ENCODE measurements at places on chromosomes 13 and 19.

DNA sequence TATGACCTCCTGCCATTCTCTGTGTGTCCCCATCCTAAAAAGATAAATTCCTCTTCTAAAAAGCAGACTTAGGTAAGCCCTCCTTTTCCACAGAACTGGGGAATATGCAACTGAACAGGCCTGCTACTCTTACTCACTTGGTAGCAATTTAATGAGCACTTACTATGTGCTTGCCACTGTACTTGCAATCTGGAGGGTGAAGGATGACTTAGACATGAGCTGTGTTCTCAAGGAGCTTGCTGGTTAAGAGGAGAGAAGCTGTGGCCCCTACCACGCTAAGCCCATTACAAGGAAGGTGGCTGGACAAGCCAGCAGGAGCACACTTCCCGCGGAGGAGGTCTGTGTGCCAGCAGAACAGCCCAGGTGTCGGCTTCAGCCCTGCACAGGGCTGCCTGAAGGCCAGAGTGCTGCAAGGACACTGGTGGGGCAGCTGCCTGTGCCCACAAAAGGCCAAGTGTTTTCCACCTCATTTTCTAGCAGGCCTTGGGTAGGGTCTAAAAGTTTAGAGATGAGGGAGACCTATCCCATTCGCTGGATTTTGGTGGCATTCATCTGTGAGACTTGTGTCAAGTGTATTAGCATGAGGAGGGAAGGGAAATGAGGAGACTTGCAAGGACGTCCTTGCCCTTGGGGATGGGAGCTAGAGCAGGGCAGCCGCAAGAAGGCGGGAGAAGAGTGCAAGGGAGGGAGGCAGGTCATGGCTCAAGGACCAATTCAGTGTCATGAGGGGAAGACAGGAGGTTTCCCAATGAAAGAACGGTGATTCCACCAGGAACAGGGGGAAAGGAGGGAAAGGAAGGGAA is 52.0 kb downstream of the COL4A1 start:
- no peak for DNase-seq

GRCh38 chr13:33348366-33348765 is 62.8 kb upstream of the STARD13 start:
- no peak for DNase-seq

- DNase-seq = no peak
Measured at GRCh38 chr19:58033741-58034476, at the start of gene ZSCAN1. Gene ZSCAN1, plus strand, starts transcription at chr19:58034025. Its CDS starts 3,812 bp downstream, at chr19:58037837.

GRCh38 chr19:53947624-53948023 is 15.1 kb upstream of the CACNG8 start:
- no peak for DNase-seq

- DNase-seq = no peak
Measured at GRCh38 chr13:40444241-40444640, 222.2 kb downstream of the FOXO1 start.

DNA sequence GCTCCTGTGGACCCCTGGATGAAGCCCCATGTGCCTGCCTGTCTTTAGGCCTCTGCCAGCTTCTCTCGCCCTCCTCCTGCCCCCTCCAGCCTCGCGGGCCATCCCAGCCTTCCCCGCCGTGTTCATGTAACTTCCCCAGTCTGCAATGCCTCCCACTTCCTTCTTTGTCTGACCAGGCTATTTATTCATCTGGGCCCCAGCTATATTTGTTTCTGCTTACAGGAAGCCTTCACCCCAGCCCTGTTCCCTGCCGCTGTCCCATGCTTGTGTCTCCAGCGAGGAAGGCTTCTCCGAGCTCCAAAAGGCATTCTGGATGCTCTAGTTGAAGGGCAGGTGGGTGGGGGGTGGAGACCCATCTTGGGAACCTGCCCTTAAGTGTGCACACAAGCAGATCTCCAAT is 7.9 kb upstream of the C3 start:
- no peak for DNase-seq

DNA sequence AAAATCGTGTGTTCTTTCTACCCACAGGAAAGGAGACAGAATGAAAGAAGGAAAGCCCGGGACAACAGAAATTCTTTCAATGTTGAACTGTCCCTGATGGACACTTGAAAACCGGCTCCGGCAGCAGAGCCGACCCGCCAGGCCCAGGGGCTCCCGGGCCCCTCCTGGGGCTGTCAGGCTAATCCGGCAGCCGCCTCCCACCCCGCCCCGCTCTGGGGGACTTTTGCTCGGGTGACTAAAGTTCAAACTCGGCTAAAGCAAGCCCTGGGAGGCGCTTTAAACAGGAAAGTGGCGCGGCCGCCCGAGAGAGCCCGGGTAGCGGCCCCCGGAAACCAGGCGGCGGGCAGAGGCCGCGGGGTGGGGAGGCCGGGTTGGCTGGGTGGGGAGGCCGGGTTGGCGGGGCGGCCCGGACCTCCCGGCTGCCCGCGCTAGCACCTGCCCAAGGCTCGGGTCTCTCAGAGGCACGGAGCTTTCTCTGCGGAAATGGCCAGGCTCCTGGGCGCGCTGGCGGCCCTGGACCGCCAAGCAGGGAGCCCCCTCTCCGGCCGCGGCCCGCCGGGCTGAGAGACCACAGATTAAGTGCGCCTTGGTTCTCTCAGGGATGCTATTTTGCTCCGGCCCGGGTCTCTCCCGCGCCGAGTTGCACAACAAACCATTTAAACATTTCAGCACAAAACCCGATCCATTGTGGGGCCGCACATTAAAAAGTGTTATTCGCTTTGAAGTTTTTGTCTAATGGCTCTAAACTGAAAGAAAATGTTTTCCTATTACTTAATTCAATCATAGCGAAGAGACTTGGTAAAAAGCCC is 2.6 kb upstream of the GSX1 start:
- no peak for DNase-seq

GRCh38 chr13:79560954-79561353 is 80.0 kb downstream of the NDFIP2 start:
- no peak for DNase-seq

DNA sequence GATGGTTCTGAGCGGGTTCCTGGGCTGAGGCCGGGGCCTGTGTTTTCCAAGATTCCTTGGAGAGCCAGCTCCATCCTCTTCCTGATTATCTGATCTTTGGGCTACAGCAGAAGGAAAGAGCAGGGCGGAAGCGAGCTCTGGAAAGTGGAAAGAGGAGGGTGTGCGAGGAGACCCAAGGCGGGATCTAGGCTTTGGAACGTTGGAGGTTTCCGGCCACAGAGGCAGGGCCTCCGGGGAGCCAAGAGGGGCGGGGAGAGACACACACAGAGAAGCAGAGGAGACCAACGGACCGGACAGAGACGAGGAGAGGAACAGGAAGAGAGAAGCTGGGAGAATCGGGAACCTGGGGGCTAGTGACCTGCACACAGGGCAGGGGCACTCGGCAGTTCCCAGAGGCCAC is at the start of gene CLEC11A:
CLEC11A (plus strand) TSS at position 296 of the 400 bp plus-strand sequence. CDS start 162 bp downstream, outside the sequence.
- peak; percentile 62 for DNase-seq

- DNase-seq = no peak
Measured at GRCh38 chr13:111413407-111414187, 93.2 kb downstream of the TEX29 start.

GRCh38 chr19:39297931-39298634 is 1.9 kb downstream of the IFNL1 start:
- DNase-seq = no peak

DNA sequence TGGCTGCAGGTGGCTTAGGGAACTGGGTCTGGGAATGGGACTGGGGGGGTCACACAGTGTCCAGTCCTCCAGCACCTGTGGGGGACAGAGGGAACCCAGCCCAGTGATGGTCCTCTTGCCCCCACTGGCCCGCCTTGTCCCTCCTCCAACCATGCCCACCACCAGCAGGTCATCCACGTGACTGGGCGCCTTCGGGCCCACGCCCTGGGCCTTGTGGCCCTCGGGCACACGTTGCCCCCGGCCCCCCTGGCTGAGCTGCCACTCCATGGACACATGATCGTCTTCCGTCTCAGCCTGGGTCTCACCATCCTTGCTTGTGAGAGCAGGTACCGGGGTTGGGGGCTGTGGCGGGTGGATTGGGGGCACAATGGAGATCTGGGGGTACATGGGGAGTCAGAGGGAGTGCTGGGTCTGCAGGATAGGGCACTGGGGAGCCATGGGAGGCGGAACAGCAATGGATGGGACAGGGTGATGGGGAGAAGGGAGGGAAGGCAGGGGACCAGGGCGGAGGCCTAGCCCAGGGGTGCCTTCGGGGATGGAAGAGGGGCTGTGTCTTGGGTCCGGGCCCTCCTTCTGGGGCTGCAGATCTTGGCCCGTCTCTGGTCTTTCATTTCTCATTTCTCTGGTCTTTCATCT is 9.1 kb downstream of the TMEM160 start:
- DNase-seq = no peak

DNA sequence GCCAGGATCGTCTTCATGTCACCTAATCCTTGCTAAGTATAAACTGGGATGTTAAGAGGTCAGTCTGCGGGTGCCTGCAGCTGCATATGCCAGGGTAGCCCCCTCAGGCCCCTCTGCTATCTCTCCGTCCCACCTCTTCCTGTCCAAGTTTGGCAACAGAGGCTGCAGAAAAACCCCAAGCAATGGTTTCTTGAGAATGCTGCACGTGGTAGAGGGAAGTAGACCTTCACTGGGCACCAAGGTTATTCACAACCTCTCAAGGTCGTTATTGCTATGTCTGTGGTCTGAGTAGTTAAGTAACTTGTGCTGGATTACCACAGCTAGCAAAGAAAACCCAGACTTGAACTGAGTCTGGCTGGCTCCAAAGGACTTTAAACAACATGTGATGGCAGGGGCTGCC is 77.9 kb upstream of the XPO4 start:
- no peak for DNase-seq

- DNase-seq = no peak
Measured at GRCh38 chr19:47438793-47439220, 19.5 kb upstream of the MEIS3 start.

GRCh38 chr19:42122691-42123607 is 9.3 kb downstream of the POU2F2 start:
- no peak for DNase-seq

- DNase-seq = no peak
Measured at GRCh38 chr19:53908106-53908934, 758 bp upstream of the CACNG7 start.

- DNase-seq = no peak
Measured at GRCh38 chr13:82627183-82627582, 1255.1 kb downstream of the SLITRK1 start.

DNA sequence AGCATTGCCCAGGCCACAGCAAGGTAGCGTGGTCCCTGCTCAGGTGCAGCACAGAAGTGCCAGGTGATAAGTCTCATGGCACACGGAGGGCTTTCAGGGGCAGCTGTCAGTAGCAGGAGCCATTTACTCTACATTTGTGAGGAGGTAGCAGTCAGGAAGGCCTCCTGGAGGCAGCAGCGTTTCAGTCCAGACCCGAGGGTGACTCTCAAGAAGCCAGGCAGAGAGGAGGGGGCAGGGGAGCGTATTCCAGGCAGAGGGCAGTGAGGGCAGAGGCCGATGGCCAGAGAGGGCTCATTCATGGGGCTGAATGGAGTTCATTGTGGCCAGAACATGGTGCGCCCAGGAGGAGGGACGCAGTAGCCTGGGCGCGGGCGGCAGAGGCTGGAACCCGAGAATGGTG is 8.9 kb downstream of the PIAS4 start:
- DNase-seq = no peak

- no peak for DNase-seq
Measured at GRCh38 chr13:110134801-110135200, 172.2 kb downstream of the COL4A1 start.

DNA sequence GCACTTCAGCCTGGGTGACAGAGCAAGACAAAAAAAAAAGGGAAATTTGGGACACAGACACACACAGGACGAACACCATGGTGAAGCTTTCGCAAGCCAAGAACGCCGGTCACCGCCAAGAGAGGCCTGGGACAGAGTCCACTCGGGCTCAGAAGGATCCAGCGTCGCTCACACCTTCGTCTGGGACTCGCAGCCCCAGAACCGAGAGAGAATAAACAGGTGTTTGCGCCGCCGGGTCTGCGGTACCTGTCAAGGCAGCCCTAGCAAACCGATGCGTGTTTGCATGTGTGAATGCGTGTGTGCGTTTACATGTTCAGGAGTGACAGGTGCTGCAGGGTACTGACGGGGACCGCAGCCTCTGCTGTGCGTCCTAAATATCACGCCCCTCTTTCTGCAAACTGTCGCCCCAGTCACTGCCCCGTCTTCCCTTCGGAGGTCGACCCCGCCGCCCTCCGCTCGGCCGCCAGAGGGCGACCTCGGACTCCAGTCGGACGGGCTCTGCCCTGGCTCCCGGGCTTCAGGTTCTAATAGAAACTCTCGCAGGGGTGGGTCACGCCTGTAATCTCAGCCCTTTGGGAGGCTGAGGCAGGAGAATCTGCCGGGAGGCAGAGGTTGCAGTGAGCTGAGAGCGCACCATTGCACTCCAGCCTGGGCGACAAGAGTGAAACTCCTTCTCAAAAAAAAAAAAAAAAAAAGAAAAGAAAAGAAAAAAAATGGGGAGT is 11.8 kb upstream of the CSNK1G2 start:
- DNase-seq = no peak

- DNase-seq = no peak
Measured at GRCh38 chr19:53664760-53665159, 33.0 kb downstream of the DPRX start.

GRCh38 chr13:99316657-99317256 is 9.6 kb upstream of the GPR183 start:
- DNase-seq = no peak

DNA sequence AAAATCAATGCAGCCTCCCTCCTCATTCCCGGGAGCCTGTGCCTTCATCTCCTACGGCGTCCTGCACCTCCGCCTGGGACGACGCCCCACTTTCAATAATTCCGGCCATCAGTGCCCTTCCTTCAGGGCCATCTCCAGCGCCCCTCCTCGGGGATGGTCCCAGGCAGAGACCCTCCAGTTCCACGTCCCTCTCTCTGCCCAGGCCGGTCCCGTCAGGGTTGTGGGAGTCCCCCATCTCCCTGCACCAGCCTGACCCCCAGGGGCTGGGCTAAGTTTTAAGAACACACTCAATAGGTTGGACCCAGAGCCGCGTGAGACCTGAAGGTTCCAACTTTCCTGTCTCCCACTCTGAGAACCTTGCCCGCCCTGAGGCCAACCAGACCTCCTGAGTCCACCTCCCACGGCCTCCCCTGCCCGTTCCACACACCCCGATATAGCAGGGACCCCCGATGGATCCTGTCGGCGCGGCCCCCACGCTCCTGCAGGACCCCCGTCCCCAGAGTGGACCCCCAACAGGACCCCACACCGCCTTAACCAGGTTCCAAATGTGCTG is 646 bp downstream of the TMEM161A start:
- no peak for DNase-seq

DNA sequence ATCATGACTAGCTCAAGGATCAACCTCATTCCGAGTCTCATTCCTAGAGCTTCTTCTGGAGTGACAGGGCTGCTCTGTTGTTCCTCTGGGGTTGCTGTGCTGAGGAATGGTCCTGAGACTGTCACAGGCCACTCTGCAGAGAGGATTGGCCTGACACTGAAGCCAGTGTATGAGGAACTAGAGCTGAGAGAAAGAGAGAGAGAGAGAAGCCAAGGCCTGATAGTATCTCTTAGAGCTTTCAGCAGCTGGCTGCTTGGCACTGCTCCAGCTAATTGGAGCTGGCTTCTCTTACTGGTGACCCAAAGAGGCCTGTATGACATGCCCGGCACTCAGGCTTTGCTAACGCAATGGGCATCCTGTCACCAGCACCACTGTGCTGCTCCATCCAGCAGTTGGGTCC is 73.4 kb upstream of the FLT1 start:
- no peak for DNase-seq

GRCh38 chr13:72132075-72132474 is 265.1 kb upstream of the DACH1 start:
- no peak for DNase-seq

Measured in HFF-Myc (cell line).